A549 treated with DMSO at 1 μM for 4 hours (cell line): ENCODE measurements at places on chromosomes 12 and 14. TPM values are rescaled to one million over a fixed set of nuclear protein-coding genes. Genes with fewer than 3 reads are reported as not detected.

The PXMP2 gene
- 22.5 to 30.1 TPM (median 28.6 TPM) in 5 replicates for total RNA-seq

The HOXC4 gene
- total RNA-seq, result 2.7 to 4.7 TPM (median 3.9 TPM) in 5 replicates

The MYF6 gene
- not detected in 5 replicates for total RNA-seq

The MYF5 gene
- total RNA-seq, result not detected in 5 replicates

The GCN1 gene
- 42.2 to 66.7 TPM (median 61.5 TPM) in 5 replicates for total RNA-seq

The TAS2R7 gene
- total RNA-seq, result not detected in 5 replicates

The PTHLH gene
- 37.6 to 41.9 TPM (median 40.6 TPM) in 5 replicates for total RNA-seq

The SYT1 gene
- 5.2 to 8.8 TPM (median 6.9 TPM) in 5 replicates for total RNA-seq

The ASB2 gene
- total RNA-seq, result 1.4 to 4.1 TPM (median 1.9 TPM) in 5 replicates

The ANHX gene
- not detected in 5 replicates for total RNA-seq

The AVPR1A gene
- 0.02 to 0.05 TPM (median 0.02 TPM) in 3 of 5 replicates, not detected in the others for total RNA-seq

The AKAP6 gene
- 0.39 to 0.72 TPM (median 0.45 TPM) in 5 replicates for total RNA-seq

The LHX5 gene
- total RNA-seq, result 0.02 TPM in 1 of 5 replicates, not detected in the others

The GPR135 gene
- total RNA-seq, result 0.80 to 1.5 TPM (median 1.4 TPM) in 5 replicates

The PLA2G1B gene
- not detected in 5 replicates for total RNA-seq

The OR6J1 gene
- total RNA-seq, result not detected in 5 replicates

The KDM5A gene
- 17.4 to 26.5 TPM (median 24.5 TPM) in 5 replicates for total RNA-seq

The KRT3 gene
- total RNA-seq, result 0.05 to 0.07 TPM (median 0.05 TPM) in 3 of 5 replicates, not detected in the others

The DLK1 gene
- total RNA-seq, result 0.11 to 0.80 TPM (median 0.36 TPM) in 5 replicates

The FGF6 gene
- total RNA-seq, result not detected in 5 replicates

The MARS1 gene
- 134 to 275 TPM (median 156 TPM) in 5 replicates for total RNA-seq

The GALNT16 gene
- 2.5 to 4.2 TPM (median 3.6 TPM) in 5 replicates for total RNA-seq

The CARMIL3 gene
- 0.24 to 0.59 TPM (median 0.47 TPM) in 5 replicates for total RNA-seq

The MYG1 gene
- 85.4 to 102 TPM (median 93.8 TPM) in 5 replicates for total RNA-seq

The CCDC196 gene
- total RNA-seq, result not detected in 5 replicates

The IL22 gene
- not detected in 5 replicates for total RNA-seq

The GOLT1B gene
- 73.8 to 108 TPM (median 82.5 TPM) in 5 replicates for total RNA-seq

The MAP3K9 gene
- 4.3 to 5.5 TPM (median 4.9 TPM) in 5 replicates for total RNA-seq

The AKAP5 gene
- total RNA-seq, result 0.42 to 0.52 TPM (median 0.45 TPM) in 5 replicates

The ZCCHC8 gene
- total RNA-seq, result 21.7 to 29.8 TPM (median 27.6 TPM) in 5 replicates
